ENCODE measurements at places on chromosomes 6 and 20. TPM values are rescaled to one million over a fixed set of nuclear protein-coding genes. Genes with fewer than 3 reads are reported as not detected.
A peak's percentile ranks its signal among the peaks of the same experiment; 100 is the strongest.

- no peak for DNase-seq
Measured at GRCh38 chr6:151023342-151023741, 157.8 kb downstream of the MTHFD1L start.

DNA sequence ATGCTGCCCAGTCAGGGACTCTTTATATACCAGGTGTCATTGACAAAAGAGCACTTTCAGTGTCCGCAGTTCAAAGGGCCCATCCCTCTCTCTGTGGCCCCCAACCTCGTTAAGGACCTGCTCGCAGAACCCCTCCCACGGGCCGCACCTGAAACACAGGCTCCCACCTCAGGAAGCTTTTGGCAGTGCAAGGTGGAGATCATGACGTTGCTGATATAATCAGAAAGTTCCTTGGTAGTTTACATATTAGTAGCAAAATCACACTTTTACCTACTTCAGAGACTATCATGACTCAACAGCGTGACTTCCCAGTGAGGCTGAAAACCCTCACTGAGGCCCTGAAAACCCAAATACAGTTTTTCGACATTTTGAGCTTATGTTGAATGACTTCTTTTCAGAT is 4.1 kb downstream of the TTLL2 start:
- DNase-seq, result no peak

DNA sequence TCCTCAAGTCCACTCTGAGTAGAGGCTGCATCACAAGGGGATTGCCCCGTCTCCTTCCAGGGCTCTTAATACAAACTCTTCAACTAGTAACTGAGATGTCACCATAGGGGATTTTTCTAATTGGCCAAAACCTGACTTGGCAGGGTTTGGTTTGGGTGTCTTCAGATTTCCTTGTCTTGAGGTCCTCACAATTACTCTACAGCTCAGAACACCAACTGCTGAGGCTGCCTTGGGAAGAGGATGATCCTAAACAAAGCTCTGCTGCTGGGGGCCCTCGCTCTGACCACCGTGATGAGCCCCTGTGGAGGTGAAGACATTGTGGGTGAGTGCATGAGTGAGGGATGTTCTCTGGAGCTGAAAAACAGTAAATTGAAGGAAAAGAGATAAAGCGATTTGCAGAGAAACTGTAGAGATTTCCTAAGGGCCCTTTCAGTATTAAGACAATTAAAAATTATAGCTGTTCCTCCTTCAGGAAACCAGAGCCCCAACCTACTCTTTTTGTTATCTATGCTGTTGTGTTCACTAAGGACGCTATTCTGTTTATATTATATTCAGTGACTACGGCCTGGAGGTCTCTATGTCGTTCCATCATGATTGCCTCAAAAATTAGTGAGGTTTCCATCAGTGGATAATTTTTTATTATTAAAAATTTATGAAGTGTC is at the start of gene HLA-DQA1:
TSS of gene HLA-DQA1 (plus strand) at position 188 of the 662 bp plus-strand sequence. CDS start at position 241, 53 bp downstream.
- DNase-seq, result no peak

FOXF2 gene
- not detected for total RNA-seq

SSR1 gene
- total RNA-seq, result 96.3 TPM

OTOR gene
- total RNA-seq, result not detected

PDSS2 gene
- 15.5 TPM for total RNA-seq

DNA sequence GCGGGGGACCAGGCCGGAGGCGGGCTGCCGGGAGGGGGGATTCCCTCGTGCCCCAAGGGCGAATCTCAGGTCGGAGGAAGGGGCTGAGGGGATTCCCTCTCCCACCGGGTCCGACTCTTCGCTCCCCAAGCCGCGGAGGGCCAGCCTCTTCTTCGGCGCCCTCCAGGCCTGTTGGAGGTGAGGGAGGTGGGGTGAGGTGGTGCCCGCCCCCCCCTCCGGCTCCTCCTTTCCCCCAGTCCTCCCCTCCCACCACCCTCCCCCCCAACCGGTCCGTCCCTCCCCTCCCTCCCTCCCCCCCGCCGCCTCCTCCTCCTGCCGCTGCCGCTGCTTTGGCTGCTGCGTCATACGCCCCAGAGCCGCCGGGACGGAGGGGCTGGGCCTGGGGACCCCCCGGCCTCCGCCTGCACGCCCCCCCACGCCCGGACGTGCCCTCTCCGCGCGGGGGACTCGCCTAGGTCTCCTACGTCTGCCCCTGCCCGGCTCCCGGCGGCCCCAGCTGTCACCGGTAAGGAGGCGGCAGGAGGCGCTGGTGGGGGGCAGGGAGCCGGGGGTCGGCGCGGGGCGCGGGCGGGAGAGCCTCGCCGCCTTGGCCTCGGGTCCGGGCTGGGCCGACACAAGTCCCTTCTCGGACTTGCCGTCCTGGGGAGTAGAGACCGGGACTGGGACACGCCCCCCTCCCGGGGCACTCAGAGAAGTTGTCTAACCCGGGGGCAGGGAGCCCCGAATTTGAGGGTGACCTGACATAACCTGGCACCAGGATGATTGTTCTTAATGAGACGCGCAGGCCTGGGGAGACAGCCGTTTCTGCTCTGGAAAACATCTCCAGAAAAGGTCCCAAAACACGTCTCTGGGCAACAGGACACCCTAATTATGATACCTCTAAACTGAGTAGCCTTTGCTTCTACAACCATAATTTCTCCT is at the start of gene PHF1:
TSS of gene PHF1 (plus strand) at position 304 of the 921 bp plus-strand sequence. CDS start 1,250 bp downstream, outside the sequence.
- DNase-seq, result peak; percentile 88

C6orf52 gene
- total RNA-seq, result 0.71 TPM

DNA sequence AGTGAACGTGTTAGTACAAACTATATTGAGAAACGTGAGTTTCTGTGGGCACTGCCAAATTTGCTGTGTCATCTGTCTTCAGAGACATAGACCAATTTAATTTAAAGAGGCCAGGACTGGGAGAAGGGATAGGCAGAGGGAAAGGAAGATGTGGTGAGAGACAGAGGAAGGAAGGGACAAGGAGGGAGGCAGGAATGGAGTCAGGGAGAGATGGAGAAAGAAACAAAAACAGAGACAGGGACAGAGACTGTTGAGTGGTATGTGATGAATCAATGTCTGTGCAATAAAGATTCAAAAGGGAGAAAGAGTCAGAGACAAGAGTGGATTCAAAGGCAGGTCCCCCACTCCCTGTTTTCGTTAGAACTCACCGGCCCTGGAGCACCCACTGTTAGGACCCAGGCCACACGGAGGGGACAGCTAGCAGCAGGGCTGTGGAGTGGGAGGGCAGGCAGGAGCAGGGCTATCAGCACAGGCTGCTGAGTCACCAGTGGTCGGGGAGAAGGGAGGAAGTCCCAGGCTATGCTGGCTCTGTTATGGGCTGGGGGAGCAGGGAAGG is 51.6 kb upstream of the CHD6 start:
- no peak for DNase-seq

OR2J3 gene
- total RNA-seq, result not detected

HLA-DPA1 gene
- 54.3 TPM for total RNA-seq

DNA sequence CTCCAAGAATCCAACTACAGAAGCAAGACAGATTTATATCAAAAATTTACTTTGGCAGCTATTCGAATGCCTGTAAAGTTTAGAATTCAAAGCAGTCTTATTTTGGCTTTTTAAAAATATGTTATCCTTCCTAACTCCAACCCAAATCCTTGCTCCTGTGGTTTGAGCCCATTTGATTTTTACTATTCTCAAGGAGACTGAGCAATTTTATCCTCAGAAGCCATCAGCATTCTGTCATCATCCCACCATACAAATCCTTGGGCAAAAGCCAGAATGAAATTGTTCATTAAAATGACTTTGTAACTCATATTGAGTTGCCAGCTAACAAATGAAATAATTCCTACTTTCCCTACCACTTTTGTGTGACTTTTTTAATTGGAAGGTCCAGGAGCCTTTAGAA is 392.8 kb downstream of the ADGRB3 start:
- DNase-seq, result no peak

DNA sequence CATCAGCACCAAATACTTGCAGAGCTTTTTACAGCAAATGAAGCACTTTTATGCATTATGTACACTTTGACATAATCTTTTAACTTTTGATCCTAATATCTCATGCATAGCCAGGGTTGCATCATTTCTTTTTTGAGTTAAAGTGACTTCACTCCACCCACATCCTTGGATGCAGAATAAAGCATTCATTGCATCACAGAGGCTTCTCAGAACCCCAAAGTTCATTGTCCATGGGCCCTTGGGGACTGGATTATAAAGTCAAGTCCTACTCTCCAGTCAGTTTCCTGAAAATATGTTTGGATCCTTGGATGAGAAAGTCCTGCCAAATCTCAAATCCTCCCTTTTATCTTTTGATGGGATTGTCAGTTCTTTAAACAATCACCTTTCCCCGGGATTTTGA is 10.6 kb upstream of the EFHC1 start:
- no peak for DNase-seq

PHACTR1 gene
- total RNA-seq, result 29.4 TPM

GPSM3 gene
- total RNA-seq, result 9.2 TPM

DNA sequence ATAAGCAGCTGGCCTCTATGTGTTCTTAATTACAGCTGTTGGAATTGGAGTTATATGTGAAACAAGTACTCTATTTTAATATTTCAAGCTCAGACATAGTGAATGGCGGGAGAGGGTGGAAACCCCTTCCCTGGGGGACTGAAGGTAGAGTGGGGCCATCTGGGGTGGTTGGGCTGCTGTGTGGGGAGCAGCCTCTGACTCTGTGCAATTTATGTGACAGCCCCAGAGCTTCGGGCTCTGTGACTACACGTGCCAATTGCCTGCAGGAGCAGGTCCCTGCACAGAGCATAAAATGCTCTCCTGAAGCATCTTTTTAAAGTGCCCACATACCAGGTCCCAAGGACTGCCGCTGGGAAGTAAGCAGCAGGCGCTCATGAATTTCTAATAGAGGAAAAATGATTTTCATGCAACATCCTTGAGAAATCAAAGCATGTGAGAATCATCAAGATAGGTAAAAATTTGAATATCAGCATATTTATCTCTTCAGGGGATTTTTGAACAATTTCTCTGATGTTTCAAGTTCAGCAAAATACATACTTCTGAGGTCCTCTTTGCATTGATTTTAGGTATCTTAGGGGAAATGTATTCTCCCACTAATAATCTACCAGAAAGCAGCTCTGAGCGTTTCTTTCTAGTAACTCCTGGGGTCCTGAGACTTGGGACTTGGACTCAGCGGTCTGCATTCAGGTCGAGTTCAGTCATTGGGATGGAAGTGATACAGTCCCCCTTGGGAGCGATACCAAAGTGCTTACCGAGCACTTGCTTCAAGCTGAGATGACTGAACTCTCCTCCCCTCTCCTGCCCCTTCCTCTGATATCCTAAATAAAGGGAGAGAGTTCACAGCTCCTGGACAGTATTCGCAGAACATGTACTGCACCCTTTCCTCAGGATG is 40.0 kb downstream of the ALDH8A1 start:
- DNase-seq, result no peak

GRCh38 chr6:135004399-135004798 is 50.2 kb downstream of the HBS1L start:
- no peak for DNase-seq
